BE2C (cell line): ENCODE measurements at places on chromosomes 6 and 20.

DNA sequence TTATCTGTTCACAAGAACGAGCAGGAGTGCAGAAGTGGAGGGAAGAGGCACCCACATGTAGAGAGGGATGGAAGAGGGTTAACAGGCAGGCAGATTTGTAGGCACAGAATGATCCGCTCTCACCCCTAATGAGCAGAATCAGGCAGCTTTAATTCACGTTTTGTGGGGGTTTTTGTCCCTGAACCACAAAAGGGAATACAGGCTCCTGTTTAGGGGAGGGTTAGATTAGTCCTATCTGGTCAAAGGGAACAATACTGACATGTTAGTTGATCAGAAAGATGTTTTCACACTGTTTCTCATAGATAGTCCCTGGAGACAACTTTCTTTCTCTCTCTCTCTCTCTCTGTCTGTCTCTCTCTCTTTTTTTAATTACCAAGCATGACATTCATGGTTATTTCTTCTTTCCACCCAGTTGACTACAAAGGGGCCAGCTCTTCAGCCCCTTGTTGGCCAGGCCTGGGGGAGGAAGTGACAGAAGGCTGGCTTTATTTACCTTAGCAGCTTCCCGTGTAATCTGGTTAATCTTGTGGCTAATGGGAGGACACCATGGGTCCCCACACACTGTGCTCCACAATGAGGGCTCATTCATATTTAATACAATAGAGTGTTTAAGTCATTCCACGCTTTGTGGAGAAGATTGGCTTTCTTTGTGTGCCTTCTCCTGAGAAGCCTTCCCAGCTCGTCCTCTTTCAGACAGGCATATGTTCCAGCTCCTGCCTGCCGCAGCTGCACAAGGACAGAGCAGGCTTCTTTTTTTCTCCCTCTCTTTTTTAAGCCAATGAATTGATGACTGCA, 958.8 kb downstream of the TFAP2A start:
- DNase-seq: no peak

DNA sequence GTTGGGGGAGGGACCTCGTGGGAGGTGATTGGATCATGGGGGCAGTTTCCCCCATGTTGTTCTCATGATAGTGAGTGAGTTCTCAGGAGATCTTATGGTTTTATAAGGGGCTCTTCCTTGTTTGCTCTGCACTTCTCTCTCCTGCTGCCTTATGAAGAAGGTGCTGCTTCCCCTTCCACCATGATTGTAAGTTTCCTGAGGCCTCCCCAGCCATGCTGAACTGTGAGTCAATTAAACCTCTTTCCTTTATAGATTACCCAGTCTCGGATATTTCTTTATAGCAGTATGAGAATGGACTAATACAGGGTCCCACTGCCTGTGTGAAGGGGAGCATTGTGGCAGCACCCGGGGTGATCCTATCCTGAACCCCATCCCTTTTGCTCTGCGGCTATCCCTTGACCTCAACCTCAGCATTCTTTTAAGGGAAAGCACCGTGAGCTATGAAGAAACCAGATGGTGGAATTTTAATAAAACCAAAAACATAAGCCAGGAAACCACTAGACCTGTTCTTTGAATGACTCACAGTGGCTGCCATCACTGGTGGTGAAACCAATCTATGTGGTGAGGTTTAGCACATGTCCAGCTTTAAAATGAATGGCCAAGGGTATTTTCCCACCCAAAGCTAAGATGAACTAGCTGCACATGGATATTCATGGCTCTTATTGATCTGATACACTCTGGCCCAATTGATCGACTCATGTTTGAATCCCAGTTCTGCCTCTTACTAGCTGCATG, 62.2 kb downstream of the ZDHHC14 start:
- DNase-seq: no peak

GRCh38 chr6:106155219-106155830, 69.2 kb downstream of the PRDM1 start:
- DNase-seq: no peak

DNA sequence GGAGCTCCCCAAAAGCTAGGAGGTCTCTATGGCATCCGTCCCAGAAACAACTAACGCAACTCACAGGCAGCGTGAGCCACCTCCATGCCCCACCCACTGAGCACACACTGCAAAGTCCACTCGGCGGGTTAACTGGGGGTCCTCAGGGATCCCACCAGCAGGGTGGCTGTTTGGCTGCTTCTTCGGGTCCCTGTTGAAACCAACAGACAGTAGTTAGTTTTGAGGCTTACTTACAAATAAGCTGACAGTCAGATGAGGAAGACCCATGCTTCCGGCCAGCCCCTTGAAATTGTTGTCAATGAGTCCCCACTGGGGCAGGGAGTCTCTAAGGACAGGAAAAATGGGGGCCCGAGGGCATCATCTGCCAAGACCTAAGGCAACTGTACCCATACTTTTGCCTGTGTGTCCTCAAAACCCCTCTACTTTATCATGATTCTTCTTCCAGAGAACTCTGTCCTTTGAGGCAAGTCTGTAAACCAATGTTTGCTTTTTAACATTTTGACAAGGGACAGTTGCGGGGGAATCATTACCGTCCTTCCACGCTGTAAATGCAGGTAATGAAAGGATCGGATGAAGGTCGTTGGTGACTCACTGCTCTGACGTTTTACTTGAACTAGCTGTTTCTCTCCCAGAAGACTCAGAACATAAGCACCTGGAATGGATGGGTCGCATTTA, 2.2 kb upstream of the PCK1 start:
- no peak for DNase-seq

DNA sequence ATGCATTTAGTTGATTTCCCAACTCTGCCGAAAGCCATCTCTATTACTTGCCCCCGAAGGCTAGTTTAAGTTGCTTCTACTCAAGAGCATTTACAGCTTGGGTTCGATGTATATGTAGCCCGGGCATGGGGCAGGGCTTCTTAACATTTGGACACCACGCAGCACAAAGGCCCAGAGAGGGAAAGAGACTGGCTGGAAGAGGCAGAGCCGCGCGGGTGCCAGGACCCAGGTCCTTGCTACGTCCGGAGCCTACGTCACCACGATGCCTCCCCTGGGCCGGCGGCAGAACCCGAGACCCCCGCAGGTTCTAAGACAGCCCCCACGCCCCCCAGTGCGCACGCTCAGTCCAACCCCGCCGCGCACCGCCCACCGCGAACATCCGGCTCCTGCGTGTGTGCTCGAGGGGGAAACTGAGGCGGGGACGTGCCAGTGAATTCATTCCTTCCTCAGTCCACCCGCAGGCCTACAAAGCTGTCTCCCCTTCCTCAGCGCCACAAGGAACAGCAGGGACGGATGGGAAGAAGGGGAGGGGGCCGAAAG, 367 bp upstream of the PCIF1 start:
- peak; percentile 82 for DNase-seq

GRCh38 chr6:90126181-90126580, 170.5 kb downstream of the BACH2 start:
- no peak for DNase-seq
